ENCODE measurements at places on chromosomes 5 and 9.

- peak; percentile 59 for DNase-seq
Observed at GRCh38 chr9:214648-215493, at the start of gene DOCK8. TSS of gene DOCK8 (plus strand) at chr9:214865. CDS start at chr9:214977, 112 bp downstream.

DNA sequence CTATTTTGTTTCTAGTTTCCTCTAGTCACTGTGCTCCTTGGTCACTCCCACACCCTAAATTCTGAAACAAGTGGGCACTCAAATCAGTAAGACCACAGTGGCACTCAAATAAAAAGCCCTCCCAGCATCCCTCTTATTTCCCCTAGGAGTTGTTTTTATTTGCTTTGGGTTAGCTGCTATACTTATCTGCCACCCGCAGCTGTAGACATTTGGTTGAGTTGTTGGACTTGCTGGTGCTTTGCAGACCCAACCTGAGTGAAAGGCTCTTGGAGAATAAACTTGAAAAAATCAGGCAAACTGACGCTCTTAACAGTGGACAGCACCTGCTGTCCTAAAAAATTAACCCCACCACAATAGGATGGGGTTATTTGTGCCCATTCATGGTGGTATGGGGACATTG lies 203.0 kb downstream of the SPATA31A6 start:
- no peak for DNase-seq

GRCh38 chr9:135830496-135830895 lies 76.8 kb downstream of the CAMSAP1 start:
- no peak for DNase-seq

- no peak for DNase-seq
Observed at GRCh38 chr5:152462021-152462721, 57.1 kb upstream of the NMUR2 start.

- no peak for DNase-seq
Observed at GRCh38 chr5:32520356-32520755, 65.0 kb upstream of the SUB1 start.

- no peak for DNase-seq
Observed at GRCh38 chr9:115207003-115207836, 89.3 kb upstream of the TNC start.

GRCh38 chr5:56565644-56566043 lies 249.7 kb upstream of the MAP3K1 start:
- DNase-seq, result no peak

- no peak for DNase-seq
Observed at GRCh38 chr5:74452856-74453255, 187.7 kb downstream of the ENC1 start.

DNA sequence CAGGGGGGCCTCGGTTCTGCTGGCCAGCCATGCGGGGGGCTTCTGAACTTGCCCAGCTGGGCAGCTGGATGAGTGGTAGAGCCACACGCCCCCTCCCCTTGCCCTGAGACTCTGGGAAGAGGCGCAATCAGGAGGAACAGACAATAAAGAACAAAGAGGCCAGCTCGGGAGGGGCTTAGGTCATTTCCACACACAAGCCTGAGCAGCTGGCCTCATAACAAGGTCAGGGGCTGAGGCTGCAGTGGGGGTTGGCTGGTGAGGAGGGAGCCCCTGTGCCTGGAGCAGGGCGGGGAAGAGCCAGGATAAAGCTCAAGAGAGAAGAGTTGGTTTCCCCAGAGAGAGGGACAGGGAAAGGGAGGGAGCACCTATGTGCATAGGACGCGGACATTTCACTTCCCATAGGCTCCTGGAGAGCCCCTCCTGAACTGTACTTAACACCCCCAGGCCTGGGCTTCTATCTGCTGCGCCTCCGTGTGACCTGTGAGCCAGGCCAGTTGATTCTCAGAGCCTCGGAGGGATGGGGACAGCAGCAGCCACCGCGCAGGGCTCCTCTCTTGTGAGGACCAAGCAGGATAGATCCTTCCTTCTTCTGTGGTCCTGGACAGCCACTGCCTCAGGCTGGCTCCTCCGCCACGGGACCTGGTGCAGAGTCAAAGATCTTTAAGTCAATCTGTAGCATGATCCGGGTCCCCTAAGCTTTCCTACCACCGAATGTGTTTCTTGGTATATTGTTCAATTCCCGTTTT lies 75.3 kb upstream of the GGTA1 start:
- no peak for DNase-seq

DNA sequence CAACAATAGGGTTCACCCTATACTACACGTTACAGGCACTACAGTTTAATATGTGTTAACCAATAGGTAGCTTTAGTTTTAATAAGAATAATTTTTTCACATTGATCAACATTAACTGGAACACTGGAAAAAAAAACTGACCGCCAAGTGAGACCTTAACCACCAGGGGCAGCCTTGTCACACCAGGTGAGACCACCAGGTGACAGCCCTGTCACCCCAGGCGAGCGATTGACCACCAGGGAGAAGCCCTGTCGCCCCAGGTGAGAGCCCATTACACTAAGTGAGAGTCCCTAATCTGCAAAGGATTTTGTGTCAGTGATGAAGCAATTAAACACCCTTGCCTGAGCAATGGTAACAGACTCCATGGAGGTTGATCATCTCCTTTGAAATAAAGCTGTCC lies 75.4 kb upstream of the SYK start:
- DNase-seq, result no peak

- peak; percentile 54 for DNase-seq
Observed at GRCh38 chr5:95712347-95712958, 18.7 kb upstream of the RHOBTB3 start.

DNA sequence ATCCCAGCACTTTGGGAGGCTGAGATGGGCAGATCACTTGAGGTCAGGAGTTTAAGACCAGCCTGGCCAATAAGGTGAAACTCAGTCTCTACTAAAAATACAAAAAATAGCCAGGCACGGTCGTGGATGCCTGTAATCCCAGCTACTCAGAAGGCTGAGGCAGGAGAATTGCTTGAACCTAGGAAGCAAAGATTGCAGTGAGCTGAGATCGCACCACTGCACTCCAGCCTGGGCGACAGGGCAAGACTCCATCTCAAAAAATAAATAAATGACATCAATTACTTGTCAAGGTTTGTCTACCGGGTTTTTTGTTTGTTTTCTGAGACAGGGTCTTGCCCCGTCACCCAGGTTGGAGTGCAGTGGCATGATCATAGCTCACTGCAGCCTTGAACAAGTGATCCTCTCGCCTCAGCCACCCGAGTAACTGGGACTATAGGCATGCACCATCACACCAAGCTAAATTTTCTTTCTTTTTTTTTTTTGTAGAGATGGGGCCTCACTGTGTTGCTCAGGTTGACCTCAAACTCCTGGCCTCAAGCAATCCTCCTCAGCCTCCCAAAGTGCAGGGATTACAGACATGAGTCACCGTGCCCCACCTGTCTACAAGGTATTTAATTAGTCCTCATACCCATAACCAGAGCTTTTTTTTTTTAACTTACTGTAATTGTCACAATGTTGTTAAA lies 64.9 kb downstream of the SUSD1 start:
- no peak for DNase-seq

- no peak for DNase-seq
Observed at GRCh38 chr9:8725635-8726034, 926.1 kb upstream of the DMAC1 start.

- DNase-seq, result no peak
Observed at GRCh38 chr9:84499969-84500582, 159.5 kb upstream of the SLC28A3 start.

DNA sequence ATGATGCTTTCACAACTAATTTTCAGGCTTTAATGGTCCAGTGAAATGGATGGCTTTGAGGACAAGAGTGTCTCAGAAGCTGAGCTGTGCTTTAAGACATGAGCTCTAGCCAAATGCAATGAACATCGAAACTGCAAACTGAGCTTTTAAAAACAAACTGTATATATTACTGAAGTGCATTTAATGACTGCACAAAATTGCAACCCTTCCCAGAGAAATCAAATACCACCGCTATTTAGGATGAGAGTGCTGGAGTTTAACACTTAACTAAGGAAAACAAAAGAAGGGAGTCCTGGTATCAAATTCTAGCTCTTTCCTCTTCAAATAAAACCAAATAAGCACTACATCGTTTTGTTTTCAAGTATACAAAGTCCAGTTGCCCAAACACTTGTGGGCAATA lies 163.9 kb downstream of the SLF1 start:
- no peak for DNase-seq

- no peak for DNase-seq
Observed at GRCh38 chr5:151138114-151138513, 19.5 kb downstream of the ANXA6 start.

DNA sequence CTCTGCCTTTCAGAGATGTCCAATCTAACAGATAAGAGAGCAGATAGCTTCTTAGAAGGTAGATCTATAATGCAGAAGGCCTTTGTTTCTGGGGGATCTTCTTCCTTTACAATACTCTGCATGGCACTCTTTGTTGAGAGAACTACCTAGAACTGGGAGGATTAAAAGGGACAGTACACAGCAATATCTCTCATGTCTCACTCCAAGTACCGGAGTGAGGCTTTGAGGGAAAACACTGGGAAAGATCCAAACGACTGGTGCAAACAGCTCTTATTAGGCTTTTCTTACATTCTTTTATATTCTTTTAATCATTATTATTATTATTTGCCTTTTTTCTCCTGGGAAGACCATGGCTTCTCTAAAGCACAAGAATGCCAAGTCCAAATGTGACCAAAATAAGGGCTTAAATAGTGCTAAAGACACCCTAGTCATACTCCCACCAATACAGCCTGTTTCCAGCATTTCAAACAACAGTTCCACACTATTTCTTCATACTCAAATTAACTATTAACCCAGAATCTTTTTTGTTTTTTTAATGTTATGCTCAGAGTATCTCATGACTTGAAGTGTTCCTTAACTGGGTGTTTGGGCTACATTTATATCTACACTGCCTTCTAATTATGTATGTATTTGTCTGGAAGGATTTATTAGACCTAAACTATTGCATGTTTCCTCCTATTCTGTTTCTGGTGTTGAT lies 52.7 kb downstream of the ABHD17B start:
- no peak for DNase-seq

DNA sequence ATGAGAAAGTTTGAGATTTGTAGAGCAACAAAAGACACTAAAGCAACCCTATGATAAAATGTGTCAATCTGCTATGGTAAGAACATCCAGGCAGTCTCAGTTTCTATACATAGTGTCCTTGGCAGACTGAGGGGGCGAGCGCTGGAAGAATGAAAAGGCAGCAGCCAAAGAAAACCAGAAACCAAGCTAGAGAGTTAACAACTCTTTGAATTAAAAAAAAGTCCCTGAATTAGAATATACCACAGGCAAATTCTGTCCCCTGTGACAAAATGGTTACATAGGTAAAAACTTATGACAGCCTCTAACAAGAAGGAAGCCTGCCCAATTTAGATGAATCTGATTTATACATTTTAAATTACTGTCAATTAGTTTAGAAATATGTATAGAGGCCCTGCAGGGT lies 106.7 kb downstream of the OXCT1 start:
- no peak for DNase-seq

DNA sequence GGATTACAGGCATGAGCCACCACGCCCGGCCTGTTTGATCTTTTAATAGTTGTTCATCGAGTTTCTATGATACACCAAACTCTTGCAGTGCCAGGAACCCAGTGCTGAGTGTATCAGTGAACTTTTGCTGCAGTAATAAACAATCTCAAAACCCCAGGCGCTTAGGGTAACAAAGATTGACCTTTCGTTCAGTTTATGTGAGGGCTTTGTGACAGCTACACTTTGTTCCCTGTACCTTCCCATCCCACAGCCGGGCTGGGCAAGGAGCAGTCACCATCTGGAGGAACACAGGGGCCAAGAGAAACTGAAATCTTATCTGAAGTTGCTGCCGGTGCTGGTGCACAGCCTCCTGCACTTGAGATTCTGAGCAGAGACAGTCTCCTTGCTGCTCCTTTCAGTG lies 17.2 kb upstream of the WNK2 start:
- no peak for DNase-seq

DNA sequence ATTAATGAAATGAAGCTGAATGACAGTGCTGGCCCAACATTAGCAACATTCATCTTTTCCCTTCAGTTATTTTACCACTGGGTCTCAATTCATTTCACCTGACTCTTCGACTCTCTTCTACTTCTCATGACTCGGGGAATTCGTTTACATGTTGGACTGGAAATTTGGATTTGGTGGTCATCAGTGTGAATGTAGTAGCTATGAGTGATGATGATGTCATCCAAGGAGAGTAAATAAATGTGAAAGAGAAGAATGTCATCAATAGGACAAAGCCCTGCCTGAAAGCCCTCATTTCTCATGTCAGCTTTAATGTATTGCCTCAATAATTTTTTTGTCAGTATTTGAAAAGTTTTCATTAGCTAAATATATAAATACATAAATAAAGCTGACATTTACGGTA lies 21.9 kb upstream of the CFAP95 start:
- no peak for DNase-seq

GRCh38 chr5:62376064-62376463 lies 27.6 kb downstream of the DIMT1 start:
- DNase-seq, result no peak

DNA sequence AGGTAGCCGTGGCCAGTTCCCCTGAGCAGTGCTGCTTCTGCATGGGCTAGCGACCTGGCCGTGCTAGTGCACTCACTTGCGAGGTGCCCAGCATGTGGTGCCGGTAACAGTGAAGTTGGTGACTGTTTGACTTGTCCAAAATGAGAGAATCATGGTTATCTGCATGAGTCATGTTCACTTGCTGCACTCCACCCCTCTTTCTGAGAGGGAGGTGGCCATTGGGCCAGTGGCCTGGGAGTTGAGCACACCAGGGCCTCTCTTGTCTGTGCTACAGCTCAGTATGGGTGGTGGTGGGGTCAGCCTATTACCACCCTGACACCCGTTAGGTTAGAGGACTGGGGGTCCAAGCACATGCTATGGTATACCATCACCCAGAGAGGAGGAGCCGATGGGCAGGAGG lies 55.4 kb upstream of the GARNL3 start:
- no peak for DNase-seq

DNA sequence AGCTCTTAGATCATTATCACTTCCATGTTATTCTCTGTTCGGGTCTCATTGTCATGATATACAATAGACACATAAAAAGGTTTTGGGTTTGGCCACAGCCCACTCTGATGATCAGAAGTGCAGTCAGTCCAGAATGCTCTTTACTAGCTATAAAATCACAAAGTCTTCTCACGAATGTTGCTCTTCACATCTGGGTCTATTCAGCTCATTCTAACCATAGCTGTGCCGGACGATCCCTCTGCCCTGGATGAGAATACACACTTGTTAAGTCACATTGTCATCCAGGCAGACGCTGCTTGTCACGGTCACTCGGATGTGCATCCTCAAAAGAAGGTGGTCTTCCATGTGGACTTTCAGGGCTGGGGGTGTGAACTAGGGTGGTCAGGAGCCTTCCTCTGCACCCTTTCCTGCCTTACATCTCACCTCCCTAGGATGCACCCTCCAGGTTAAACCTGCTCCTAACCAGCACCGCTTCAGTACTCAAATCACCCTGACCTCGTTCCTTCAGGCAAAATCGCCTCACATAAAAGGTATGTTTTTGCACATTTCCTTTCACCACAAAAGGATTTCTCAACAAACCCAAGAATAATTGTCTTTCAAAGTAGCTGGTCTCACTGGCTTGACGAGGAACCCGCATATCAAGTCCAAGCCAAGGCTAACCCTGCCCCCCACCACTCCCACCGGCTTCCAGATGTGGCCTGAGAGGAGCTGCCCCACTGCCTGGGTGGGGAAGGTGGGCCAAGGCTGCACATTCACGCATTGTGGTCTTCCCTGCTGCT lies 21.9 kb downstream of the ANKH start:
- DNase-seq, result no peak

- DNase-seq, result no peak
Observed at GRCh38 chr5:89213573-89213972, 330.6 kb upstream of the MEF2C start.

GRCh38 chr5:40570408-40571129 lies 109.1 kb upstream of the PTGER4 start:
- DNase-seq, result no peak

All from stimulated activated CD4-positive, alpha-beta T cell treated with anti-CD3 and anti-CD28 coated beads, Interleukin-2, amount 100 ng/mL, for 24 hours (primary cell).